Testis (tissue), 5 donors: ENCODE measurements at places on chromosomes 5 and 9.

DNA sequence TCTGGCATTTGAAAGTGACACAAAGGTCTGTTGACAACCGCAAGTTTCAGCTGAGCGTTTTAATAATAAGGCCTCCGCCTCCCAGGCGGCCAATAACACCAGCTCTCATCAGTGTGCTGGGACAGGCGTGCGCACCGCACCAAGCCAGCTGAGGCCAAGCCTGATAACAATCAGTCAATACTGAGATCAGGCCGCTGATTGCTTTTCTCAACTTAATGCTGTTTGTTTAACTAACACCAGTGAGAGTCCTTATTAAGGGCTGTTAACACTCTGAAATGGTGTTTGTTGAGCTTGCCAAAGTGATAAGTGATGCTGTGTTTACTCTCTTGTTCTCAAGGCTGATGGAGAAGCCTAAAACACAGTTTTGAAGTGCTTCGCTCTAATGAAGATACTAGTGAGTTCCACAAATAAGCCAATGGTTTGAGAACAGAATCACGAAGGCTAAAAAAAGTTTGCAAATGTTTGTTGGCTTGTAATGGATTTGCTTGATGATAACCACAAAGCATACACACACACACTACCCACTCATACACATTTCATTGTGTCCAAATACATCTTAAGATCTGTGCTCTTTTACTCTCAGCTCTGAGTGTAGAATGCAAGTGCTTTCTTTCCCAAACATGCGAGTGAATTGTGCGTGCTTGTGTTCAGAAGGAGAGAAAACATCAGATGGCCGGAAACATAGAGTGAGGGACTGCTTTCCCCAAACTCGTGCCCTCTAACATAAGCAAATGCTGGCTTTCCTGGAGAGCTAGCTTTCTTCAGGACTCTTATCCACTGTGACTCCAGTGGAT, 330.4 kb upstream of the KLF4 start:
- no peak for DNase-seq

DNA sequence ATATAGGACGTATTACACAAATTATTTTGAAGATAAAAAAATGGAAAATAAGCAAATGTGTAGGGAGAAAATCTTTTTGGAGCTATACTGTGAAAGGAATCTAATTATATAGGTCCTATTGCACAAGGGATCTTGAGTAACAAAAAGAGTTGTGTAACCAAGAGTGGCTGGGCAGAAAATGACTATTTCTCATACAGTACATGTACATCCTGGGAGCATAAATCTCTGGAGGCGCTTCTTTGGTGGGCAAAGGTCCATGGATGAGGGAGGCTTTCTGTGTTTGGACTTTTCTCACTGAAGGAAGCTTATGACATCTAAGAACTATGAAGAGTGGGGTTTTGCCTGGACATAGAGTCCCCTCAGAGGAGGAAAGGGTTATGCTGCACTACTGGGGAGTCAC, 29.8 kb downstream of the ANKS6 start:
- DNase-seq = no peak

GRCh38 chr5:60185231-60186099, 291.9 kb upstream of the PDE4D start:
- no peak for DNase-seq

- DNase-seq = peak; percentile 20
Observed at GRCh38 chr9:127450243-127450760, 904 bp downstream of the RPL12 start.

DNA sequence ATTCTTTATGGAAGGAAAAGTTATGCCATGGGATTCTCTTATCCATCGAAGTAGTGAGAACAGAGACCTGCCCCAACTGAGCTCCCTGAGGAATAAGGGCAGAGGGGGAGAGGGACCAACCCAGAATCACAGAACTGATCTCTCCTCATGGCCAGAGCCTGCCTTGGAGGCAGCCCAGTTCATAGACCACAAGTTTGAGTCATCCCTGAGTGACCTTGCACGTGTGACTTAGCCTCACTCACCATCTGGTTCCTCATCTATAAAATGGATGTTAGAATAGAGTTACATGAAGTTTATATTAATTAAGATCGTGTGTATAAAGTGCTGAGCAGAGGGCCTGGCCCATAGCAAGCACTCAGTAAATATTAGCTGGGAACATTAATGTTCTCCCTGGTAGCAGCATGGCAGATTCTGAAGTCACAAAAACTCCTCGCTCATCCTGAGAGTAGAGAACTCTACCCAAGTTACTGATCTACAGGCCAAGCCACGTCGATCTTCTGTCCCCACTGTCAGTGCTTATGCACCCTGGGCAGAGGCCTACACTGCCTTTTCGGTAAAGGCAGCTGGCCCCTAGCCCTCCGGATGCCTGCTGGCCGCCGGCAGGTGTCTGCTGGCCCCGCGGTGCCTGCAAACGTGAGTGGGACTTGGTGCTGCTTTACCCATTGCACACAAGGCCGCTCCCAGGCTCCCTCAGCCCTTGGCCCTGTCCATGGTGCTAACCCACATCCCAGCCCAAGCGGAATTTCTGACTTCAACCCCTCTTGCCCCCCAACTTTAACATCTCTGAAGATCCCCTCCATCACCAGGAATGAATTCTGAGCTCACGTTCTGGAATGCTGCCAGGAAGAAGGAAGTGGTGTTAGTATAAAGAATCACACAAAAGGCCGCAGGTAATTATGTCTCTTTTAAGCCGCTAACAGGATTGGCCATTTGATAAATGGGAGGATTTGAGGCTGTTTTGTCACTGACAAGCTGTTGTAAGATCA, 61.1 kb upstream of the ARAP3 start:
- DNase-seq = peak; percentile 46
